ENCODE measurements at places on chromosomes 12 and 14.

DNA sequence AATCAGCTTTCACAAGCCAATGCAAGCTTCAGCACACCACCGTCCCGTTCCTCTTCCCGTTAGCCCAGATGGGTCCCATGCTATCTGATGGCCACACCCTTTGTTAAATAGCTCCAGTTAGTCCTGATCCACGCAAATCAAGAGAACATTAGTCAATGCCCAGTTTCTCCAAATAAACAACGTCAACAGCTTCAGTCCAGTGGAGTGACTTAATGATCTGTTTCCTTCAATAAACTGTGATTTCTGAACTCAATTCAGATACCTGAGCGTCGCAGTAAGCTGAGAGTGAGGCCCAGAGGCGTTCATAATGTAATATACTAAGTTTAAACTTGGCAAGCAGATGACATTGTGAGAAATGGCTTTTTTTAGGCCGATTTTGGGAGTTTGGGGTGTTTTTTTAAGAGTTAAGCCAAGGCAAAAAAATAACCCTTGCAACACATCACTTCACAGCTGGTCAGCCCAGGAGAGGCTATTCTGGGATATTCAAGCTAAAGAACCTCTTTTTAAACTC, 112.3 kb downstream of the ZFP36L1 start:
- DNase-seq = no peak

GRCh38 chr14:82911930-82912329, 1378.3 kb upstream of the SEL1L start:
- no peak for DNase-seq

GRCh38 chr12:129901254-129901653, 2.6 kb downstream of the TMEM132D start:
- no peak for DNase-seq

DNA sequence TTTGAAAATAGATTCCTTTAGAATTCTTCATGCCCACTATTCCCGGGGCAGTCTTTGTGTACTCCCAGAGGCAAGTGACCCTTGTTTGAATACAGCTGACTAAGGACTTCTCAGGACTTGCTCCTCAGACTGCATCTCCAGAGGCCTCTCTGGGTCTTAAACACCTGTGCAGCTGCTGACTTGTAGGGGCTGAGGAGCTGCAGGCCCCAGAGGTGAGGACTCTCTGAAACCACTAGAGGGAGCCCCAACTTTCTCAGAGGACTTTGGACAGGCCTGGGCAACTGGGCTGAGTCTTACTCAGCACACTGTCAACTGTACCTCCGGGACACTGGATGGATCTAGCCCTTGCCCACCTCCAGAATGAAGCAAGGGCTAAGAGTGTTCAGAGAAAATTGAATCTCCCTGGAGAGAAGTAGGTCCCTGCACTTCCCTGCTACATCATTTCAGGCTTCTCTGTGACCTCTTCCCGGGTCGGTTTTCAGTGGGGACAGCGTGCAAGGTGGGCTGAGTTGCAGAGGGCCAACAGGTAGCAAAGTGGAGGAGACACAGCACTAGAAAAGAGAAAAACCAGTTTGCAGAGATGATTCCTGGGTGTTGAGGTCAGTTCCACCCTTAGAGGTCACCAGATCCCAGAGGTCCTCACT, 164.6 kb downstream of the TMEM117 start:
- peak; percentile 52 for DNase-seq

- no peak for DNase-seq
Measured at GRCh38 chr14:24639270-24639669, 5.3 kb upstream of the GZMB start.

DNA sequence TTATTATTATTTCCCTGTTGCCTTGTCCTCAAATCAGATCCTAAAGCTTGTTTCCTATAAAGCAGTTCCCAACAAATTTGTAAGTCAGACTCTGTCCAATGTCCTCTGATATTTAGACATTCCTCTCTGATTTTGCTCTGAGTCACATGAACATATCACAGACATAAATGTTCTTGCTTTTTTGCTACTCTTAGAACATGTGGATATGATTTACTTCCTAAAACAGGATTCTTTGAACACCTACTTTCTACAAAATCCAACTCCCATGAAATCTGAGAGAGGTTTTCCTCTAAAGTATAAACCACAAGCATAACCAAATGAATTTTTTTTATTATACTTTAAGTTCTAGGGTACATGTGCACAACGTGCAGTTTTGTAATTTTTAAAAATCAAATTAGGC, 181.3 kb upstream of the SLC38A2 start:
- no peak for DNase-seq

Measured in NCI-H2081 (cell line).